ENCODE measurements at places on chromosomes 7 and 10.

- DNase-seq, result no peak
Measured at GRCh38 chr7:47942132-47942531, 6.1 kb downstream of the PKD1L1 start.

- peak; percentile 20 for DNase-seq
Measured at GRCh38 chr10:118840071-118840775, 85.5 kb upstream of the CACUL1 start.

GRCh38 chr7:45568536-45569289 is 5.5 kb upstream of the ADCY1 start:
- DNase-seq, result no peak

DNA sequence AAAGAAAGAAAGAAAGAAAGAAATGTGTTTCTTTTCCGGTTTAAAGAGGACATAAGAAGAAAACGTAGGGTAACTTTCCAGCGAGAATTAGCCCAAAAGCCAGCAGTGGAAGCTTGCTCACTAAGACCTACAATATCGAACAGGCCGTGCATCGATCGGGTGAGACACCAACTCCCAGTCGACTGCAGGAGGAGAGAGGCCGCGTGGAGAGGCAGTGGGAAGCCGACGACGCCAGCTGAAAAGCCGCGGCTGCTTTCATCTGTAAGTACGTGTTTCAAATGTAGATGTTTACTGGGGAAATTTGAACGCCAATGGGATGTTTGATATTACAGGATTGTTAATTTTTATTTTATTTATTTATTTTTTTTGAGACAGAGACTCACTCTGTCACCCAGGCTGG is 28.6 kb upstream of the GIMAP8 start:
- DNase-seq, result no peak

DNA sequence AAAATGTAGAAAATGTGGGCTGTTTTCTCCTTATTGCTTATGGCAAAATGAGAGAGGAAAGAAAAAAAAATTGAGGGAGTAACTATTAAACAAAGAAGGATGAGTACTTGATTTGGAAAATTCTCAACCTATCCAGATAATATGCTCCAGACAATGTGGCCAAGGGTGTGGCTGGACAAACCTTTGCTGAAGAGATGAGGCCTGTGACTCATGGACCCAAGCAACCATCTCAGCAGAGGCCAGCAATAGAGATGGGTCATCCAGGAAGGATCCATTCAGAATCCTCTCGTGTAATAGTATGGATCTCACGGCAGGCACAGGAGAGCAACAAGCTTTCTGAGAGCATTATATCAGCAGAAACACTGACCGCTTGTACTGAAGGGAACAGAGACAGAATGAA is 120.3 kb upstream of the CELF2 start:
- no peak for DNase-seq

DNA sequence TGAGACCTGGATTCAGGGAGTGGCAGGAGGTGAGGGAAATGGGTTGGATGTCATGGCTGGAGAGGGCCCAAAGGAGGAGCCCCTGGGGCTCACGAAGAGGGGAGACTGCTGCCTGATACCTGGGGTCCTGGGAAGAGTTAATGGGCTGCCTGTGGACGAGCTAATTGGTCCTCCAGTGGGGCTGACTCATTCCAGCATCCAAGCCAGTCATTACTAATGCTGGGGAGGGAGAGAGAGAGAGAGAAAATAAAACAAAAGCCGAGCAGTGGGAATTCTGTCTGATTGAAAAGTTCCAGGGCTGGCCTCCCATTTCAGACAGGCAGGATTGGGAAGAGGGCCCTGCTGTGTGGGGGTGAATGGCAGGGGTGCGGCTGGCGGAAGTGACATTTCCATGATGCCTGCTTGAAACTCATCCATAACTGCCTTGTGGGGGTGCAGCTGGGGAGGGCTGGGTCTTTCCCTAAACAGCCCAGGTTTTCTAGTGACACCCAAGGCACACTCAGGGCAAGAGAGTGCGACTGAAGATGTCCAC is 297.8 kb downstream of the RPS24 start:
- DNase-seq, result no peak

DNA sequence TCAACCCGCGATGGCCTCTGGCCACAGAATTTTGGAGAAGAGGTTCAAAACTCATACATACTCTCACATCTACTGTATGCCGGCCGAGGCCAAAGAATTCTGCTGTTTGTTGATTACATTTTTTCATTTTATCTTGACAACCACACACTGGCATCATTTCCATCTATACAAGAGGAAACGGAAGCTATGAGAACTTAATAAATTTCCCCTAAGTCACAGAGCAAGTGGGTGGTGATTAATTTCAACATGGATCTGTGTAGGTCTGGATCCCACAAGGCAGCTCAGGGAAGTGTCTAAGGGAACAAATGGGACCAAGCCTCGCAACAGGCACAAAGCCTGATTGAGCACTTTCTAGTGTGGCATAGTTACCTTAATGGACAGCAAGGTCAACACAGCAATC is 18.0 kb downstream of the ELMO1 start:
- DNase-seq, result no peak

DNA sequence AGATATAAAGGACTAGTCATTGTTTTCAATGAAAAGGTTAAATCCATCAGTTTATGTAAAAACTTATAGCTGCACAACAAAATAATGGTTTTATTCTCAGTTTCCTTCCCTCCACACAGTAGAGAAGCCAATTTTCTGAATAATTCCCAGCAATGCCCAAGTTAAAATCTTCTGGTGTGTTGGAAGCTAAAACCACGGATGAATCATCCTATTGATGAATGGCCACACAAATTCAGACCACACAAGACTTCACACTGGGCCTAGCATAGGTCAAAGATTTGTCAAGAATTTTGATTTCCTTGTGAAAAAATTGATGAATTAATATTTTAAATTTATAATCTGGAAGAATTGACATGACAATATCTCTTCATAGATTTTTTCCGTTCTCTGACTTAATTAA is 617.6 kb downstream of the INHBA start:
- DNase-seq, result no peak

DNA sequence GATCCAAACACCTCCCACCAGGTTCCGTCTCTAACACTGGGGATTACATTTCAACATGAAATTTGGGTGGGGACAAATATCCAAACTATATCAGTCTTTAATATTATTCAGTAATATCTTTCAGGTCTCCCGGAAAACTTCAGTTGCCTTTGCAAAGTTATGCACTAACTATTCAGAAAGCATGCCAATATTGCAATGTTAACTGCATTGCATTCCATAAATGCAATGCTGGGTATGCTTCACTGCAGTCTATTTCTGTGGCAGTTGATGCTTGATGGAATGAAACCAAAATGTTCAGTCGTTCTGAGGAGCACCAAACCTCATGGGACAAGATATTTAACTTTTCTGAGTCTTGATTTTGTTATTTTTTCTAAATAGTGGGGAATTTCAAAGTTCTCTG is 147.5 kb downstream of the SLC16A9 start:
- DNase-seq, result no peak

DNA sequence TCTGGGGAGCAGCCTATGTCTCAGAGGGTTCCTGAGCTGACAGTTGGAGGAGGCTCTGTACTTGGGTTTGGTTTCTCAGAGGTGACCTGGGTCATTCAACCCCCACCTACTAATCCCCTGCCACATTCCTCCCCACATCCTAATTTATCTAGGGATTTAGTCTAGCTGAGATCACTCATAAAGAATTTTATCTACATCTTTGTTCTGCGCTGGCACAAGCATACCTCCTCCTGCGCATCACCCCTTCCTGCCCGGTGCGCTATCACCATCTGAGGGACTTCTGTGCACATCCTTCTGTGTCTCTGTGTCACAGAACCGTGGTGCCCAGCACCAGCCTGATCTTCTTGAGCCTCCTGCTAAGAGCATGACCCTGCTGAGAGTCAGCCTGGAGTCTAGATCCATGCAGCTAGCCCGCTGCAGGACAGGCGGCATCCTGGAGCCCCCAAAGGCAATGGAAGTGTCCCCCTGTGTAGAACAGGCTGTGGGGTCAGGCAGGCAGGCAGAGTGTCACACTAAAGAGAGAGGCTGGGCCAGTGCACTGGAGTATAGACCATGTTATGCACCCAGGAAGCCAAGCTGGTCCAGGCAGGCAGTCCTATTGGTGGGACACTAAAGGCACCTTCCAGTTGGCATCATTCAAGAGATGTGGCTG is 63.6 kb downstream of the ARHGAP22 start:
- DNase-seq, result no peak

- no peak for DNase-seq
Measured at GRCh38 chr10:65314253-65314652, 1611.6 kb upstream of the LRRTM3 start.

GRCh38 chr7:47715631-47716068 is 133.7 kb upstream of the TNS3 start:
- no peak for DNase-seq

- DNase-seq, result no peak
Measured at GRCh38 chr10:87872828-87873227, 9.4 kb downstream of the PTEN start.

GRCh38 chr7:100855515-100855914 is 3.0 kb downstream of the SLC12A9 start:
- no peak for DNase-seq

- no peak for DNase-seq
Measured at GRCh38 chr7:112286250-112287086, 80.0 kb downstream of the ZNF277 start.

All from stimulated activated CD8-positive, alpha-beta memory T cell treated with anti-CD3 and anti-CD28 coated beads, Interleukin-15, amount 100 ng/mL, for 4 hours (primary cell).